ENCODE measurements at places on chromosomes 6 and 20.

DNA sequence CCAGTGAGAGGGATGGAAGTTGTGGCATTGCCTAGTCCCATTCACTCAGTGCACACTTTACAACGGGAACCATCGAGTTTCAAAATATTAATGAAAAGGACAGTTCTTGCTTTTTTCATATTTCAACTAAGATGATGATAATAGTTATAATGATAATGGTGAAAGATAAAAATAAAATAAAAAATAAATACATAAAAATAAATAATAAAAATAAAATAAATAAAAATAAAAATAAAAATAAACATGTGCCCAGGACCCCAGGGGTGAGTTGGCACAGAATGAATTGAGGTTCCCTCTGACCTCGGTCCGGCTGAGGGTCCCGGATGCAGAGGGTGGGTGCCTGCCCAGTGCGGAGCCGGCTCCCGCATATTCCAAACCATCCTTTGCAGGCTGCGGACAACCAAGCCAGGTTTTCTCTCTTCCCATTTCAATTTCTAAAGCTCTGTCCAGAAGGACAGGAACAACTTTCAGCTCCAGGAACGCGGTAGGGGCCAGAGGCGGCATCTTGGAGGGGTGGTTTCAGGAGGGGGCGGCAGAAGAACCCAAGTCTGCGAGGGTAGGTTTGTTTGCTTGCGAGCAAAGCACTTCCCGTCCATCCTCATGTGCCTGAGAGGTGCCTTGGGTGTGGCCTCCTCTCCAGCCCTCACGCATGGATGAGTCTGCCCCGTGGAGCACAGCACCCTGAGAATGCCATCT, 236.8 kb downstream of the DLL1 start:
- peak; percentile 4 for DNase-seq

- DNase-seq = no peak
Observed at GRCh38 chr6:43829470-43829869, 59.5 kb downstream of the VEGFA start.

- no peak for DNase-seq
Observed at GRCh38 chr6:42762426-42762859, 16.5 kb upstream of the TBCC start.

- no peak for DNase-seq
Observed at GRCh38 chr6:106658469-106658868, 29.1 kb downstream of the QRSL1 start.

DNA sequence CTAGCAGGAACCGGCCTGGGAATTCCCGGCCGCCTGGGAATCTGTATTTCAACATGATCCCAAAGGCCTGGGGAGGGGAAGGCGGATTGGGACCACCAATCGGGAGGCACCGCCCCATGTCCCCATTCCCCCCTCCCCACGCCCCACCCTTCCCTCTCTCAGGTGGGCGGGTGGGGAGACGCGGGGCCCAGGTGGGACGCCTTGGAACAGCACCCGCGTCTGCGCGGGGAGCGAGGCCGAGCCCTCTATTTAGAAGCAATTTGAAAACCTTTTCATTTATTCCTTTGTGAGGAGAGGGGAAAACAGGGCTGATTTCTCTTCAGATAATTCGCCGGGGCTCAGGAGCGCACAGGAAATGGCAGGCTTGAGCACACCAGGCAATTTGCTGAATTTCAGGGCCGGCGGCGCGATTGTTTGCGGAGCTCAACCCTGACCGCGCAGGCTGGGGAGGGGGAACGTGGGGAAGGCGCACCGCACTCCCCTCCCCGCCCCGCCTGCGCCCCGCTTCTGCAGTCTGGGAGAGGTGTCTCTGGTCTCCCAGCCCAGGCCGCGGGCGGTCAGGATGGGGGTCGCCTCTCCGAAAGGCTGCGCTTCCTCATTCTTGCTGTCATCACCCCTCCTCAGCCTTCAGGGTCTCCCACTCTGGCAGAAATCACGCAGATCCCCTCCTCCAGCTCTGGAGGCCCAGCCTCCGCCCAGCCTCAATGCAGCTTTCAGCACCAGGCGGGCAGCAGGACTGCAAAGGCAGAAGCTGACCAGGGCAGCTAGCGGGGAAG, 170.0 kb downstream of the GRM4 start:
- DNase-seq = no peak

DNA sequence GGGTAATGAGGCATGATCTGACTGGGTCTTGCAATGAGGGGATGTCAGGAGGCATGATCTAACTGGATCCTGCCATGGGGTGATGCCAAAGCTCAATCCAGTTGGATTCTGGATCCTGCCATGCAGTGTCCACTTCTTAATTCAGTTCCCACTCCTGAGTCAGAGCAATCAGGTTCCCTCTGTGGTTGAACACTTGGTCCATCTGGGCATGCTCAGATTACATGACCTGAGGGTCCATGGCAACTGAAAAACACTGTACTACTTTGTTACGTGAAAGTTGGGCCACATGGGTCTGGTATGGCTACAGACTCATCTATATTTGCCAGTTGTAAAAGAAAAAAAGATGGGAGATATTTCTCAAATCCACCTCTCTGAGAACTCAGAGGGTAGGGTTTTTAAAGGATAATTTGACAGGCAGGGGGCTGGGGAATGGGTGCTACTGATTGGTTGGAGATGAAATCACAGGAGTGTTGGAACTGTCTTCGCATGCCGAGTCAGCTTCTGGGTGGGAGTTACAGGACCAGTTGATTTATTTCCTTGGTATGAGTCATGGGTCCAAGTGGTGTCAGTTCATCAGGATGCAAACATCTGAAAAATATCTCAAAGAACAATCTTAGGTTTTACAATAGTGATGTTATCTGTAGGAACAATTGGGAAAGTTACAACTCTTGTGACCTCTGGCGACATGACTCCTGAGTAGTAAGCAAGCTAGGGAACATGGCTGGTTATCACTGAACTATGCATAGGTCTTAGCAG, 21.6 kb downstream of the C6orf163 start:
- no peak for DNase-seq

DNA sequence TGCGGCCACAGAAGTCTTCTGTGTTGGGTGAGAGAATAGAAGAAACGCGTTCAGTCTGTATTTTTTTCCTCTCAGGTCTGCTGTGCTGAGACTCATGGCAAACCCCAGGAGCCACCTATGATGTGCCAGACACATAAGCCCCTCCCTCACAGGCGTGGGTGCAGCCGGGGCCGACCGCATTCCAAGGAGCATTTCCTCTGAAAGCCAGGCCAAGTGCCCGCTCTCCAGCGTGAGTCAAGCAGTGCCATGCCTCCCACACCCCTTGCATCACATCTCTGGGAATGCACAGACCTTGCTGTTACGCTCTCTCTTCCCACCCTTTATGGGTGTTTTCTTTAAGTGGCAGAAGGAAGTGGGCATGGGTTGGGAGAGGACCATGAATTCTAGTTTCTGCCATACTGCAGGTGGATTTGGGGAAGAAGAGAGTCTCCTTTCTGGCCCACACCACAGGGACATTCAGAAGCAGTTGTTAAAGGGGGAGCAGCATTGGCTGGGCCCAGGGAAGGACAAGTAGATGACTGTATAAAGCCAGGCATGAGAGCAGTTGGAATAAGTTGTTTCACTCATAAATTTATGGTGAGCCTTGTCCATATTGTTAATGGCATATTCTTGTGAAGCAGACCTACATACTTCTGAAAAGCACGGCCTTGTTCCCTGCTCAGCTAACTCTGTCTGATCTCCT, 37.1 kb upstream of the TFAP2A start:
- DNase-seq = no peak

DNA sequence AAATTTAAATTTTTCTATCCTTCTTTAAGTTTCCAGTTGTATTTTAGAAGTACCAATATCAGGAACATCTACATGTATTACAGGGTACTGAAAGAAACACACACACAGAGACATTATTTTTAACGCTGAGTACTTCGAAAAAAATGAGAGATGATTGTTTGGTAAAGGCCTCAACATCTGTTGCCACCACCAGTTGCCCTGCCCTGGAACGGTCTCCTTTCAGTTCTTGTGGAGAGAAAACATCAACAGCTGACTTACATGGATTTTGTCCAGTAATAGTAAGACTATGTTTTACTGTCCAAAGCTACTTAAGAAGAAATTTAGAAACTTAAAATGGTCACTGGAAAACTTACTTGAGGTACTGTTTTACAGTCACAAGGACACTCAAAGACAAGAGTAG, 16.7 kb downstream of the HMGCLL1 start:
- no peak for DNase-seq

GRCh38 chr6:124960757-124961463, 1.3 kb upstream of the RNF217 start:
- no peak for DNase-seq

- DNase-seq = peak; percentile 40
Observed at GRCh38 chr20:37564388-37565133, 36.9 kb upstream of the BLCAP start.

- DNase-seq = no peak
Observed at GRCh38 chr20:59994697-59995122, 36.5 kb downstream of the CDH26 start.

DNA sequence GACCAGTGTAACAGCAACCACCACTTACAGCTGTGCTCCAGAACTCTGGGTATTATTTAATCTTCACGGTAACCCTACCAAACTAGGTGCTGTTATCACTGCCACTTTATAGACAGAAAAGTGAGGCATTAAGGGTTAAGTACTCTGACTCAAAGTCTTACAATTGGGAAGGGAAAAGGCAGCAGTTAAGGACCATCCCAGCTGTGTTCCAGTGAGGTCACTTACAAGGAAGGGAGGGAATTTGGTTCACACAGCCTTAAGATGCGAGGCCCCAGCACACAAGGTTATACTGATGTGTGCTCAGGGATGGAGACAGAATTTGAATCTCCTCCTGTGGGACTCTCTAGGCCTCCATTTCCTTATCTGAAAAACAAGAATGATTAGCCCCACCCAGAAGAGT, 46.7 kb downstream of the TRERF1 start:
- DNase-seq = no peak

- DNase-seq = no peak
Observed at GRCh38 chr6:105882121-105882803, 203.9 kb upstream of the PRDM1 start.

All from activated naive CD4-positive, alpha-beta T cell treated with anti-CD3 and anti-CD28 coated beads, Interleukin-2, amount 50 U/mL, for 16 hours (primary cell).